ENCODE measurements at places on chromosomes 1 and 21. TPM values are rescaled to one million over a fixed set of nuclear protein-coding genes. Genes with fewer than 3 reads are reported as not detected.

DNA sequence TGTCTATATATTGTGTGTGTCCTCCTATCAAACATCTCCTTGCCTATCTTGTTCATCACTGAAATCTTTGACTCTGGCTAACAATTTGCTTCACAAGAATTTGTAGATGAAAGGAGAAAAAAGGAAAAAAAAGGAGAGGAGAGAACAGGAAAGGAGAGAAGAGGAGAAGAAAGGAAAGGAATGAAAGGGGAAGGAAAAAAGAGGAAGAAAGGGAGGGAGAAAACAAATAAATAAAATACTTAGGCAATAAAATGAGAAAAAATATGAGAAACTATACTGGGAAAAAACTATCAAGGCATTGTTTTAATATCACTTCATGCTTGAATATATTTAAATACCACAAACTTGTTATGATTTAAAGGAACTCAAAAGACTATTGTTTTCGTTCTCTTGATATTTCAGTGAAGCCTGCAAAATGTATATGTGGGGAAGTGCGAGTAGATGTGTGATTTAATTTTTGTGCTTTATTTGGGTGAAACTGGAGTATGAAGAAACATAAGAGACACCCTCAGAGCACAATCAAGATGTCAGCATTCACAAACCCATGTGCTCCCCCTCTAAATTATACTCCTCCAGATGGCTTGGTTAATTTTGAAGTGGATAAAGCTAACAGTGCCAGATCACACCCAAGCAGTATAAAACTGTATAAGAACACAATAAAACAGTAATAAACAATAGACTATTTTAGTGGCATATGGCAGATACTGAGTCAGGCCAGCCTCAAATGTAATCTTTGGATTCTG is 205.7 kb upstream of the SAMSN1 start:
- H3K36me3 ChIP-seq: no peaks in the 10 kb centered on the region
- no peaks in the 10 kb centered on the region for H3K4me1 ChIP-seq
- H3K27ac ChIP-seq: no peak overlapping the region
- no peak overlapping the region for H3K4me3 ChIP-seq
- H3K27me3 ChIP-seq: no peaks in the 10 kb centered on the region

The PLPPR4 gene
- 10.3 TPM for total RNA-seq

The PTAFR gene
- 0.47 TPM for total RNA-seq

GRCh38 chr1:193700710-193701355 is 514.4 kb upstream of the B3GALT2 start:
- H3K4me3 ChIP-seq: no peak overlapping the region
- H3K36me3 ChIP-seq: no peaks in the 10 kb centered on the region
- no peaks in the 10 kb centered on the region for H3K27me3 ChIP-seq
- DNase-seq: no peak
- H3K27ac ChIP-seq: no peak overlapping the region

The G0S2 gene
- not detected for total RNA-seq

The SEMA4A gene
- 1.8 TPM for total RNA-seq

DNA sequence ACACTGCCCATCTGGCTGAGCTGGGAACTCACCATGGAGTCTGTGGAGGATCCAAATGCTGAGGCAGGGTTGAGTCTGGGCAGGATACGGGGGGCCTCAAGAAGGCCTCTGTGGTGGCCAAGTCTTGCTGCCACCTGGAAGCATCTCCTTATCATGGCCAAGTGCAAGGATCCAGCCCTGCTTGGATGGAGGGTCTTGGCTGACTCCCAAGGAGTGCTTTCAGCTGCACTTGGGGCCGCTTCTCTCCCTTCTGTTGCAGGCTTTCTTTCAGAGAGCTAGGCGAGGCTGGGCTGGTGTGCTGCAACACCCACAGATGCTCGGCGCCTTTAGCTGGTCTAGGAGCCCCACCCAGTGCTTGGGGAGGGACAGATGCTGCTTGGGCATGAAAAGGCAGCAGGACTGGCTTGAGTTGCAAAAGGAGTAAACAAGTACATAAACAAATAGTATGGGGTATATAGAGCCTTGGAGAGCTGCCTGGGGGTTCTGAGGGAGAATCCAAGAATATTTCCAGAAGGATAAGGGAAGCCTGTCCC is at the start of gene THEM5:
Gene THEM5, minus strand, starts transcription at position 302 of the 533 bp plus-strand sequence. Its CDS starts 147 bp downstream, at position 155.
- H3K27me3 ChIP-seq: no peaks in the 10 kb centered on the region
- peaks cover 19% of the 10 kb centered on the region for H3K4me1 ChIP-seq
- no peak within 1 kb of the TSS for H3K27ac ChIP-seq
- no peak for DNase-seq

The PRR9 gene
- not detected for total RNA-seq

All from SJSA1 (cell line).